SK-N-MC (cell line): ENCODE measurements at places on chromosomes 3 and 15.

DNA sequence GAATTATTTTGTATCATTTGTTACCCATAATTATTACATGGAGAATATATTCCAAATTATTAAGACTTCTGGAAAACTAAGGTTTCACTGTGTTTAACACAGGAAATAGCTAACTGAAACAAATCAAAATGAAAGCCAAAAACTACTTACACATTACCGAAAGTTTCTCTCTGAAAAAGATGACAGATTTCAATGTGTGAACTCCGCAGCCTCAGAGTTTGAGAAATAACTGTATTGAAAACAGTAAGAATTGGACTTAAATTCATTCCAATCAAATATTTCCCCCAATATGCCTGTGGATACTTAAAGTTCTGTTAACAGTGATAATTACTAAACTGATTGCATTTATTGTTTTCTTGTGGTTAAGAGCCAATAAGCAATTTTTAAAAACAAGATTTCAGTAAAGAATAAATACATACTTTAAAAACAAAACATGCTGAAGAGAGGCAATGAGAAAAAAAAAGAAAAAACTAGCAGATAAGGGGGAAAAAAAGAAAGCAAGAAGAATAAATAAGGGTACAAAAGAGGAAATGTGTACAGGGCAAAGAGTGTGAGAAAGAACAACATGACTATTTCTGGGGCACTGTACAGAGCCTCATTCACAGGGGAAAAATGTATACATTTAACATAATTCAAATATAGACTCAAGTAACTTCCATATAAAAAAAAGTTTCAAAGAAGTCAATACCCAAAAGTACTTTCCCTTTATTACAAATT lies 30.7 kb downstream of the DENND4A start:
- no peak for DNase-seq

- DNase-seq: no peak
These were observed 19.2 kb downstream of the FYCO1 start for GRCh38 chr3:45976191-45977091.

- no peak for DNase-seq
These were observed 14.1 kb downstream of the MYLK start for GRCh38 chr3:123870033-123870432.

DNA sequence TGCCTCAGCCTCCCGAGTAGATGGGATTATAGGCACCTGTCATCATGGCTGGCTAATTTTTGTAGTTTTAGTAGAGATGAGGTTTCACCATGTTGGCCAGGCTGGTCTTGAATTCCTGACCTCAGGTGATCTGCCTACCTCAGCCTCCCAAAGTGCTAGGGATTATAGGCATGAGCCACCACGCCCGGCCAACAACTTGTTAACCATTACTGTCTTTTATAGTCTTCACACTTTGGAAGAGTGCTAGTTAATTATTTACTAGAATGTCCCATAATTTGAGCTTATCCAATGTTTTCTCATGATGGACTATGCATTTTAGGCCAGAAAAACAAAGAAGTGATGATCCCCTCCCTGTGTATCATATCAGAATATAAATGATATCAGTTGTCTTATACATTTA lies 288.6 kb upstream of the CBLB start:
- DNase-seq: no peak
